ENCODE measurements at places on chromosomes 2 and 18.

DNA sequence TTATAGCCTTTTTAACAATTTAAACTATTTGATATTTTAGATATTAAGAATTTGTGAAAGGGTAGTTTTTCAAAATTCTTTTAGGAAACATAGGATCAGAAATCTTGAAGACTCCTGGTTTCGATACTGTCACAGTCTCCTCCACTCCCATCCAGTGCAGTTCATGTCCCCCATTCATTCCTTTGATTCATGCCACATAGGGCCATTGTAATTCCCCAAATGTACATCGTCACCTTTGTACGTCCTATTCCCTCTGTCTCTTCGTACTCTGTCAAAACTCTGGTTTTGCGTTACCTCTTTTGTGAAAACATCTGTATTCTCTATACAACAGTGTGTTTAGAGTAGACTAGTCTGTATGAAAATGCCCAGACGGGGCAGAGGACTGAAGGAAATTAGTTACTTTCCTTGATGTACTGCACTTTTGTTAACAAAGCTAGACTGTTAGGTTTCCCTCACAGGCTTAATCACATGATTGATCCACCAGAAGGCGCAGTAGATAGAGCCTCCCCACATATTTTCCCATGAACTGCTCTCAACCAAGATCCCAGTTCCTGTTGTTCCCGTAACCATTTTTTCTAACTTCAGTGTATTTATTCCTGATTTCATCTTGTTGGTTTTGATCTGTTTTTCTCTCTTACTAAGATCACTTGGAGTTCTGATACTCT is 2.5 kb downstream of the MRPL35 start:
- no peak for DNase-seq

DNA sequence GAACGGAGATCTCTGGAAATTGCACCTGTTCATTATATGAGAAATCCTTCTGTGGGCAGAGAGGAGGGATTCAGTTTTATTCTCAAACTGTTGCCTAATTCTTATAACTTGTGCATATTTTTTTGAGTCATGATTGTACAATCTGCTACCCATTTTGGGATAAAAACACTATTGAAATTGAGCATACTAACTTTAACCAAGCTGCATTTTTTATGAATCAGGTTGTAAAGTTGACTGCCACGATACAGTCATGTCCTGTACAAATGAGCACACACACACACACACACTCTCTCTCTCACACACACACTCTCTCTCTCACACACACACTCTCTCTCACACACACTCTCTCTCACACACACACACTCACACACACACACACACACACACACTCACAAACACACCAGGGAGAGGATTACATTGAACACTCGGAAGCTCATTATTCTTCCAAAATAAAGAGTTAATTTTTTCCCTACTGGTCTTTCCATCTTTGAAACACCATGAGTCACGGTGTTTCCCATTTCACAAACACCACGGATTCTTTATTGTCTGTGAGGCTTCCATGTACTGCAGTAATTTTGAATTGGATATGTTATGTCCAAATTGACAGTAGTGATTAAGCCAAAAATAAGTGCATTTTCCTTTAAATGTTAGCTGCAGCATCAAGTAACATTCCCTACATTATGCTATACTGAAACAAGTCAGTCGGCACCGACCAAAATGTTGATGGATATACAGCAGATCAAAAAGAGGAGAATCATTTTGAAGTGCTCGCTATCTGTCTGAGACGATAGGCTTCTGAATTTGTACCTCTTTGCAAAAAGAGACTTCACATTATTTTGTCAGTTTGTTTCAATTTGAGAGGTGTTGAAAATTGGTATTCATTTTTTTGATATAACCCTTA is 216.9 kb downstream of the ARHGAP15 start:
- DNase-seq, result no peak

GRCh38 chr2:235642446-235643098 is 148.7 kb downstream of the AGAP1 start:
- no peak for DNase-seq

GRCh38 chr2:111061191-111061590 is 59.5 kb upstream of the BCL2L11 start:
- DNase-seq, result no peak

DNA sequence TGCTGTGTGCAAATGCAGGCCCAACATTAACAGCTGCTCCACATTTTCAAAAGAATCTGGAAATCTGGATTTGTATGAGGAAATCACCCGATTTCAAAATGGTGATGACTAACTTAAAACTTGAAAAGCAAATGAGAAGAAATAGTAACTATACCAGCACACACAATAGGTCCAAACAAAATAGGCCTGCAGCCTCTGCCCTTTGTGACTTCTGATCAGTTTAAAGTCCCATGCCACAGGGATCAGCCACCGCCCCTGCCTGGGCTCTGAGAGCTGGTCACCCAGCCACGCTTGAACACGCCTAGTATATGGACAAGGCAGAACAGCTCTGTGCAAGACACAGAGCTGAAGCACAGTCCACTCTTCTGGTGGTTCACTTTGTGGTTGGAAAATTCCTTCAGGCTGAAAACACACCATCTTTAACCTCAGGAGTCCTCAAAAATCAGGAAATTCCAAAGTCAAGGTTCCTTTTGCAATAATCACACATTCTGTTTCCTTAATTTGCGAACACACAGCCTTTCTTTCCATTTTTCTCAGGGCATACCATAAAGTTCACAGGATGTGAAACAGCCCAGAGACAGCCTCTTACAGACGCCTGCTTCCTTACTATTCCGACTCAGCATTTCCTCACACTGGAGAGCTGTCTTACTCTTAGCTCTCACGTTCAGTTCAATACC is 150.1 kb upstream of the RIOK3 start:
- DNase-seq, result no peak

- DNase-seq, result no peak
Measured at GRCh38 chr2:230601510-230601909, 111.1 kb upstream of the CAB39 start.
